ENCODE measurements at places on chromosomes 1 and 21. TPM values are rescaled to one million over a fixed set of nuclear protein-coding genes. Genes with fewer than 3 reads are reported as not detected.

DNA sequence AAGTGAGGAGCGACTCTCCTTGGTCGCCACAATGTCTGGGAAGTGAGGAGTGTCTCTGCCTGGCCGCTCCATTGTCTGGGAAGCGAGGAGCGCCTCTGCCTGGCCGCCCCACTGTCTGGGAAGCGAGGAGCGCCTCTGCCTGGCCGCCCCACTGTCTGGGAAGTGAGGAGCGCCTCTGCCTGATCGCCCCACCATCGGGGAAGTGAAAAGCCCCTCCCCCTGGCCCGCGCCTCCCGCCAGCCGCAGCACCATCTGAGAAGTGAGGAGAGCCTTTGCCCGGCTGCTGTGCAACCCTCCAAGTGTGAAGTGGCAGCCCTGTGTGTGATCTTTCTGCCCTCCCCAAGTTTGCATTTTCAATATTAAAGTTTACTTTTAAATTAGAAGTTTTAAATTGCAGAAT is 95.0 kb upstream of the PPP2R5A start:
- no peak for DNase-seq

DNA sequence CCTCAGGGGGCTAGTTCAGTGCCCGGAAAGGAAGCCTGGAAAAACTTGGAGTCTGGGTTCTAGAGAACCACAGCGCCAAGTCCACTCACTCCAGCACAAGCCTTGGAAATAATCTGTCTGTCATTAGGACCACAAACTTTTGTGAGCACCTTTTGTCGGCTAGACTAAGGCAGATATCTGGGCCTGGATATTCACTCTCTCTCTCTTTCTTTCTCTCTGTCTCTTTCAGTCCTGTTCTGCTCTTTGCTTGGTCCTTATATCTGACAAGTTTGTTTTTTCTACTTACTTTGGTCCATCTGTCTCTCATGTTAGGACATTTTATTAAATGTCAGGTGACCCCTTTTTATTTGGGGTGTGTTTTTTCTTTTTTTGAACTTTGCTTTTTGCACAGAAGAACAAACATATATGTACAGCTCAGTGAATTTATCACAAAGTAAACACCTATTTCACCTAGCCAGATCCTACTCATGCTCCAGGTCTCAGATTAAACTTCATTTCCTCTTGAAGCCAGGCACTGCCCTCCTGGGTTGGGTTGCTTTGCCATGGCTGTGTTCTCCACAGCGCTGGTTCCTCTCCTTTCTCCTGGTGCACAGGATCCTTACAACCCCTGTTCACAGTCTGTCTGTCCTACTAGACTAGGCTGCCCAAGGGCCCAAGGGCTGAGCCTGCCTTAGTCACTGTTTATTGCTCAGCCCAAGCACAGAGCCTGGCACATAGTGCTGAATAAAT is 40.8 kb downstream of the TCEANC2 start:
- DNase-seq: no peak

DNA sequence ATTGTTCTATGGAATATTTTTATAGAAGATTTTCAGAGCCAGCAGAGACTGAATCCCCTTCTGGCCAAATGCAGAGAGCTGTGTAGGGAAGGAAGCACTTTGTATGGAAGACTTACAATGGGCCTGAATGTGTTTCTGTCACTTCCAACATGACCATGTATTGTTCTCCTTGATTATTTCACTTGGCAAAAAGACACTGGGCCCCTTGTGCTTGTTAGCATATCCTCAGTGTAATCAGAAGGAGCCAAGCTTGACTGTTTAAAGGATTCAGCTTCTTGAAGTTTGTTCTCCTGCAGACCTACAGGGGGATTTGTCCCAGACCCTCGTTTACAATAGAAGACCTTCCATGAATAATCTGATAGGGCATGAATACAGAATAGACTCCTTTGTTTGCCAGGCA is 48.1 kb upstream of the UBE2U start:
- DNase-seq: no peak

GRCh38 chr1:3258386-3259003 is 189.5 kb downstream of the PRDM16 start:
- DNase-seq: peak; percentile 18

DNA sequence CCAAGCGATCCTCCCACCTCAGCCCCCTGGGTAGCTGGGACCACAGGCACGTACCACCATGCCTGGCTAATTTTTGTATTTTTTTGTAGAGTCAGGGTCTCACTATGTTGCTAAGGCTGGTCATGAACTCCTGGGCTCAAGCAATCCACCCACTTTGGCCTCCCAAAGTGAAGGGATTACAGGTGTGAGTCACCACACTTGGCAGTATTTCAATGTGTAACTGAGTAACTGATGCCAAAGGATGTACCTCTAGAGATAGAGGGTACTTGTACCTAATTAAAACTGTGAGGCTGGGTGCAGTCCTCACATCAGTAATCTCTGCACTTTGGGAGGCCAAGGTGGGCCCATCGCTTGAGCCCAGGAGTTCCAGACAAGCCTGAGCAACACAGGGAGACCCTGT is 258.7 kb upstream of the DMRTA2 start:
- no peak for DNase-seq

- peak; percentile 71 for DNase-seq
Observed at GRCh38 chr1:1349256-1350012, at the start of gene DVL1. Gene DVL1 (minus strand): TSS chr1:1349418. CDS start chr1:1349065, 353 bp downstream.

DNA sequence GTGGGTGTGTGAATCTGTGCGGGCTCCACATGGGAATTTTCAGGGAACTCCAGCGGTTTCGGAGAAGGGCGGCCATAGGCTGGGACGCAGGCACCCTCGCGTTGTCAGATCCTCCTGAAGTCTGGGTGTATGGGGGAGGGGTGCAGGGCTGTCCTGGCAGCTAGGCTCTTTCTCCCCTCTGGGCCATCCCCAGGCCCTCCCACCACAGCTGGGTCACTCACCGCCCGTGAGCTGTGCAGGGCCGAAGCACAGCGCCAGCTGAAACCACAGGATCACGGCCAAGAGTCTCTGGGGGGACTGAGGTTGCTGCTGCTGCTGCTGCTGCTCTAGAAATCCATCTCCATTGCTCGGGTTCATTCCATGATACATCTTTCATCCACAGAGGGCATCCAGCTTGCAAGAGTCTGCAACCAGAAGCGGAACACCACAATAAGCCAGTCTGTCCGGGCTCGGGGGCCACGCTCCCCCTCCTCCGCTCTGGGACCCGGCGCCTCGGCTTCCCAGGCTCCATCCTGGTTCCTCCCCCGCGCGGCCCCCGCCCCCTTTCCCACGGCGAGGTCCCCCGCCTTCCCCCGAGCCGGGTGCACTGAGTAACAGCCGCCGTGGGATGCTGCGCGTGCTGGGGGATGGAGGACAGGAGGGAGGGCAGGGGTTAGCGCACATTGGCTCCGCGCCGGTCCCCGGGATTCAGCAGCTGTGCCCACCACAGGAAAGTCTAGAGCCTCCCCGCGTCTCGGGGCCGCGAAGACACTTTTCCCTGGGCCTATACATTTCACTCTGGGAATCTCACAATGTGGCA is 720 bp downstream of the SUSD4 start:
- DNase-seq: peak; percentile 63

SLAMF8 gene
- not detected for polyA plus RNA-seq
